ENCODE measurements at places on chromosomes 12 and 14. TPM values are rescaled to one million over a fixed set of nuclear protein-coding genes. Genes with fewer than 3 reads are reported as not detected.

Gene LMBR1L
- 44.4 TPM for total RNA-seq

Gene TULP3
- total RNA-seq: 21.3 TPM

Gene STXBP6
- 0.27 TPM for total RNA-seq

DNA sequence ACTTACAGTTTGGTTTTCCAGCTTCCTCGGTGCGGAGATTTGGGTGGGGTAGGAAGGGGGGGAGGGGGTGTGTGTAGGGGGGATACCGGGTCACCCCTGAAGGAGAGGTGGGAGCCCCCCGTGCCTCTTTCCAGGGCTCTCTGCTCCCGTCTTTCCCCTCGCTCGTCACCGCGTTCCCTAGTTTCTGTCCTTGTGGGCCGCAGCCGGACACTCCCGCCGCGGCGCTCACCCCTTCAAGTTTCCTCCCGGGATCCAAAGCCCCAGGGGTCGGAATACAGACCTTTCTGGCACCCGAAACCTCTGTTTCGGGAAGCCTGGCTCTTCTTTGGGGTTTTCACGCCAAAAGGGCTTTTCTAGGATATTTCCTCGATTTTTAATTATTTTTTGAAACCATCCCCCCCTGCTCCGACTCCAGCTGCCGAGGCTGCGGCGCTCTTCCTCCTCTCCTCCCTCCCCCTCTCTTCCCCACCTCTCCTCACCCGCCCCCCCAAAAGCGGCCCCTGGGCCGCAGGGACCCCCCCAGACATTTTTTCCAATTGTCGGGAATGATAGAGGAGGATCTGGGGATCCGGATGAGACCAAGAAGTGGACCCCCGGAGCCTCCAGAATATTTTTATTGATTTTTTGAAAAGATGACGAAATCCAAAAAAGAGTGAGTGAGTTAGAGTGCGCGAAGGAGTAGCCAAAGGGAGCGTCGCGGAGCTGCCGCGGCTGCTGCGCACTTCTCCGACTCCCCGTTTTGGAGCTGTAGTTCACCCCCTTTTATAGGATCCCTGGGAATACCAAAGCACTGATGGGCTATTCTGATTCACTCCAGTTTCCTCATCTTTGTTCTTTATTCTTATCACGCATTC lies 1.7 kb downstream of the CCND2 start:
- no peak for DNase-seq

- DNase-seq: no peak
These were observed 12.4 kb upstream of the EVL start for GRCh38 chr14:100052819-100053218.

DNA sequence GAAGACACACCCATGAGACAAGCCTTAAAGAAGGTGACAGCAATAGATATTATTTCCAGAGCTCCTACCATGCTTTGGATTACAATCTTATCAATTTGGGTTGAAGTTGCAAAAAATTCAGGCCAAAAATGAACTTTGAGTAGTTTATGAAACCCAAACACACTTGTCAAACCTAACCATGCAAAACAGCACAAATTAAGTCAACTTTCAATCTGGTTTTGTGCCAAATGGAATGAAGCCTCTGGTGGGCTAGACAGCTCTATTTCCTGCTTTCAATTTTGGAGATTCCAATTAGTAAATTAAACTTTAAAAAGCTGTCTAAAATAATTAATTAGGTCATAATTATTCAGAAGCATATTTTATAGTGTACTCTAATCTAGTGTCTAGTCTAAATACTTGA lies 203.4 kb downstream of the SYT1 start:
- DNase-seq: no peak

GRCh38 chr14:85252011-85252410 lies 277.9 kb upstream of the FLRT2 start:
- no peak for DNase-seq

DNA sequence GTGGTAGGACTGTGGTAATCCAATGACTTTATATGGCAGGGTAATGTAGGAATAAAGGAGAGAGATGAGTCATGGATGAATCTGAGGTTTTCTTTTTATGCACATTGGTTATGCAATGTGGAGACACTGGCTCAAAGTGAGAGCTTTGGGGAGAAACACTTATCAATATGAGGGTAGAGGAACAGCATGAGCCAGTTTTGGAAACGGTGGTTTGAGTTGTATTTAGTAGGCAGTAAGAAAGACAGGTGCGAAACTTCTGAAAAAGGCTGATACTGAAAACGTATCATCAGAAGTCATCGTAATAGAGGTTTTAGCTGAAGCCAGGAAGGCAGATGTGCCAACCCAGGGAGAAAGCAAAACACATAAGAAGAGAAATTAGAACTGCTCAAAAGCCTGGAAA lies 854.8 kb upstream of the SEL1L start:
- no peak for DNase-seq

DNA sequence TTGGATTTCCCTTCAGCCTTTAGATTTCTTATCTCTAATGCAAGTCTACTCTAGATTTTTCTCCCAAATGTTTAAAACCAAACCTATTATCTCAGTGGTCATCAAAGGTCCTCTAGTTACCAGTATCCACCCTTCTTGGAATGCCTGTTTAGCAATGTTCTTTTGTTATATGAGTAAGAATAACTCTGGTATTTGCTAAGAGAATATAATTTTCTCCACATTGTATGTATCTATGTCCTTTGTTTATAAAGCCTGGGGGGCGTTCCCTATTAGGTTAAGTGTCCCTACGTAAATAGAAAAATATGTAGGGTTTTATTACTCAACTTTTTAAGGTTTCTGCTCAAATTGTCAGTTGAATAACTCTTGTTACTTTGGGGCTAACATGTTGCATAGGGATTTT lies 27.3 kb downstream of the PPM1A start:
- DNase-seq: no peak

- DNase-seq: no peak
These were observed 140.6 kb downstream of the EPS8 start for GRCh38 chr12:15648558-15648957.

- no peak for DNase-seq
These were observed 5.7 kb upstream of the GPR65 start for GRCh38 chr14:87999277-87999676.

GRCh38 chr12:116955382-116956021 lies 44.8 kb downstream of the FBXW8 start:
- DNase-seq: peak; percentile 45

DNA sequence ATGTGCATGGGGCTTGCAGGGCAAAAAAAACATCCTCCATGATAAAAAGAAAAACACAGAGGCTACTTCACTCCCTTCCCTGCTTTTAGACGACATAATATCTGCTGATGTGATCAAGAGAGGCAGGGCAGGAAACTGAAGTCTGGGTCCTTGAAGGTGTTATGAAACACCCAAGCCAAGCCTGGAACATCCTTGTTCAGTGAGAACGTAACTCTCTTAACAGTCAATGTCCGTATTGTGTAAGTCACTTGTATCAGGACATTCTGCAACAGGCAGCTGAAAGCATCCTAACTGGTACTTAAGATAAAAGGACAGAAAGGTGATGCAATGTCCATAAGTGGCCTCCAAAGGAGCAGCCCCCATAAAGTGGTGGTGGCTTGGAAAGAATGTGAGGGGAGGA lies 20.0 kb downstream of the KCNK10 start:
- no peak for DNase-seq

Data from HCT116 (cell line).